ENCODE measurements at places on chromosomes 5 and 9.
A peak's percentile ranks its signal among the peaks of the same experiment; 100 is the strongest.

- peak; percentile 49 for DNase-seq
These were observed 127.5 kb upstream of the PANK3 start for GRCh38 chr5:168706655-168707069.

DNA sequence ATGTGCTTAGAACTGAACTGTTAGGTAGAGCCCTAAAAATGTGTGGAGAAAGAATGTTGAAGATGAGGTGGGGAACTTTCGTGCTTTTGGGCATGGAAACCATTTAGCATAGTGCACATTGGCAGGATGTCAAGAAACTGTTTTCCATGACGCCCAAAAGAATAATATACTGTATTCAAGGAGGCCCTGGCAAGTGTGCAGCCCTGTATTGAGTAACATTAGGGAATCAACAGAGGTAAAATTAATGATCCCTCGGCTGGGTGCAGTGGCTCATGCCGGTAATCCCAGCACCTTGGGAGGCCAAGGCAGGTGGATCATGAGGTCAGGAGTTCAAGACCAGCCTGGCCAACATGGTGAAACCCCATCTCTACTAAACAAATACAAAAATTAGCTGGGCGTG, 20.9 kb upstream of the PLIN2 start:
- DNase-seq = no peak

DNA sequence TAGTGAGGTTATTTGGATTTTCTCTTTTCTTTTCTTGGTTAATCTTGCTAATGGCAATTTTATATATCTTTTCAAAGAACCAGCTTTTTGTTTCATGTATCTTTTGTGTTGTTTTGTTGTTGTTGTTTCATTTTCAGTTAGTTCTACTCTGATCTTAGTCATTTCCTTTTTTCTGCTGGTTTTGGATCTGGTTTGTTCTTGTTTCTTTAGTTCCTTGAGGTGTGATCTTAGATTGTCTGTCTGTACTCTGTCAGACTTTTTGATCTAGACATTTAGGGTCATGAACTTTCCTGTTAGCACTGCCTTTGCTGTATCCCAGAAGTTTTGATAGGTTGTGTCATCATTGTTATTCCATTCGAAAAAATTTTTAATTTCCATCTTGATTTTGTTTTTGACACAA, 399.7 kb downstream of the TLE1 start:
- no peak for DNase-seq

DNA sequence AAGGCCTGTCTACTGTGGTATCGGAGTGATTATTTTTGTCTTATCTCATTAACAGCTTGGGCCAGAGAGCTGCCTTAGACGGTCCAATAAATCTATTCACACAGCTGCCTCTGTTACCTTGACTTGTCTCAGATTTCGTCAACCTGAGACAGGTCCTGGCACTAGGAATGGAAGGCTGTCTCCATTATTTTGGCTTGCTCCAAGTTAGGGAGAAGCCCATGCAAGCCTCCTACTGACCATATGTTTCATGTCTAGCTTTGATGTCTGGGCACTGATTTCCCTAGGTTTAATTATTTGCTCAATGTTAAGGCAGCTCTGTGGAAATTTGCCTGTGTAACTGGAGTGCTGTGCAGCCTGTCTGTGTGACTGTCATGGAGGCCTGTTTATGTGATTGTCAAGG, 12.4 kb upstream of the RALGPS1 start:
- DNase-seq = no peak

- DNase-seq = no peak
These were observed 455.7 kb upstream of the MPDZ start for GRCh38 chr9:13735181-13735580.
